ENCODE measurements at places on chromosomes 5 and 9.

GRCh38 chr5:38667499-38667776 is 111.0 kb upstream of the LIFR start:
- no peak for DNase-seq

- no peak for DNase-seq
These were observed 127.7 kb downstream of the CPLANE1 start for GRCh38 chr5:37121465-37121864.

DNA sequence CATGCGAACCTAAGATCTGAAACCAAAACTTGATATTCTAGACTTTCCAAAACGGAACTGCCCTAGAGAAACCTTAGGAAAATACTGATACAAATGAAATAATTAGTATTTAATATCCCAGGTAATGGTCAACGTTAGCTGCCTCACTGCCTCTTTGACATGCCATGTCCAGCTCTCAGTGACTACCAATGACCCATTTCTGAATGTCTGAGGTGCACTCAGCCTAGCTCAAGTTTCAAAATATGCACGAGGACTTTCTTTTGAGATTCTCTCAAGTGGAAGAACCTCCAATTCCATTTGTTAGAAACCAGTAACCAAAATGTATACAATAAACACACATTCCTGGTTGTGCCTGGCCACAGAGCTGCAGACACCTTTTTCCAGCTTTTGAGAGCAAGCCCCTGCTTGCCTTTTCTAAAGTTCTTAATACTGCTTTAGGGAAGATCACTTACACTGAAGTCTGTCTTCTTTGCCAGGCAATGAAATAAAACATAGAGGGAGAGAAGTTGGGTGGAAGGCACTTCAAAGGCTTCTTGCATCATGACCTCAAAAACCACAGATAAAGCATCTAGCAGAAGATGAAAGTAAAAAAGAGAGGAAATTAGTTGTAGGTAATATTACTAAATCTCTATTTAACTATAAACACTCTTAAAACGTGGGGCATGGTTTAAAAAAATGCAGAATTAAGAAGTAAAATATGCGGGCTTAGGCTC is 87.9 kb downstream of the MRPS27 start:
- no peak for DNase-seq

- peak; percentile 50 for DNase-seq
These were observed 40.2 kb upstream of the RAB3C start for GRCh38 chr5:58542709-58543108.

- DNase-seq: no peak
These were observed 2.8 kb upstream of the PFN3 start for GRCh38 chr5:177403102-177403791.

- no peak for DNase-seq
These were observed 103.3 kb upstream of the FSTL4 start for GRCh38 chr5:133715616-133716015.

- no peak for DNase-seq
These were observed 48.6 kb downstream of the UGCG start for GRCh38 chr9:111945216-111945615.

Data from NCI-H187 treated with DMSO at 0.1 percent for 48 hours (cell line).